NCI-H2029 treated with DMSO at 0.1 percent for 48 hours (cell line): ENCODE measurements at places on chromosomes 1 and 21.

DNA sequence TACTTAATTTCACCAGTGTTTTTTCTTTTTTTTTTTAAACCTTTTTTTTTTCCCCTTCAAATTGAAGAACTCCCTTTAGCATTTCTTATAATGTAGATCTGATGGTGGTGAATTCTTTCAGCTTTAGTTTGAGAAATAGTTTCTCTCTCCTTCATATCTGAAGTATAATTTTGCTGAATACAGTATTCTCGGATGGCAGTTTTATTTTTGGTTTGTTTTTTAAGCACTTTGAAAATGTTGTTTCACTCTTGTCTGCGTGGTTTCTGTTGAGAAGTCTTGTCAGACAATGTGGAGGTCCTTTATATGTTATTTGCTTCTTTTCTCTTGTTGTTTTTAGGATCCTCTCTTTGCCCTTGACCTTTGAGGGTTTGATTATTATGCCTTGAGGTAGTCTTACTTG, 135.1 kb downstream of the RPS6KC1 start:
- DNase-seq, result no peak

DNA sequence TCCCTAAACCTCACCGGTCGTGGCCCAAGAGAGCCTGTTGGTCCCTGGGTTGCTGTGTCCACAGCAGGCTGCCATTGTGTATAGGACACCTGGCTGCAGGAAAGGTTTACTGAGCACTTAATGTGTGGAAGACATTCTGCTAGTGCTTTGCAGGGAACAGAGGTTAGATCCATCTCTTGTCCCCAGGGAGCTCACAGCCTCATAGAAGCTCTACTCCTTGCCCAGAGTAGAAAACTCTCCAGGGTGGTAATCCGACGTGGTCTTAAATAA, 16.9 kb upstream of the ALPL start:
- no peak for DNase-seq

GRCh38 chr1:201429736-201430501, 8.4 kb upstream of the TNNI1 start:
- no peak for DNase-seq

GRCh38 chr1:155961937-155962336, 16.4 kb downstream of the ARHGEF2 start:
- DNase-seq, result no peak
